GM23248 (cell line): ENCODE measurements at places on chromosomes 5 and 9.
A peak's percentile ranks its signal among the peaks of the same experiment; 100 is the strongest.

- no peak for DNase-seq
Observed at GRCh38 chr9:126528111-126528510, 85.6 kb upstream of the LMX1B start.

DNA sequence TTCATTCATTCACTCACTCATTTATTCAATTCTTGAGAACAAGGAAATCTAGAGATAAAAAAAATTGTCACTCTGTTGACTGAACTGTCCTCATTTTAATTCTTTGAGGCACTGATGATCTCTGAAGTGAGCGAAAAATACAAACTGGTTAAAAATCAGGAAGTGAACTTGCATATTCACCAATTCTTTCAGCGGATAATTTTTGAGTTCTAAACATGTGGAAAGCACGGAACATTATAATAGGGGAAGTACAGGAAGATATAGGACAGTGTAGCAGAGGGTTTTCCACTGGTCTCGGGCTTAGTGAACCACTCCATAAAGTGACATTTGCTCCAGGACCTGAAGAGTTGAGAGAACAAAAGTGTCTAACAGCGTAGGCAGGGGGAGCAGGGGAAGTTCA lies 169.5 kb downstream of the TLR4 start:
- no peak for DNase-seq

DNA sequence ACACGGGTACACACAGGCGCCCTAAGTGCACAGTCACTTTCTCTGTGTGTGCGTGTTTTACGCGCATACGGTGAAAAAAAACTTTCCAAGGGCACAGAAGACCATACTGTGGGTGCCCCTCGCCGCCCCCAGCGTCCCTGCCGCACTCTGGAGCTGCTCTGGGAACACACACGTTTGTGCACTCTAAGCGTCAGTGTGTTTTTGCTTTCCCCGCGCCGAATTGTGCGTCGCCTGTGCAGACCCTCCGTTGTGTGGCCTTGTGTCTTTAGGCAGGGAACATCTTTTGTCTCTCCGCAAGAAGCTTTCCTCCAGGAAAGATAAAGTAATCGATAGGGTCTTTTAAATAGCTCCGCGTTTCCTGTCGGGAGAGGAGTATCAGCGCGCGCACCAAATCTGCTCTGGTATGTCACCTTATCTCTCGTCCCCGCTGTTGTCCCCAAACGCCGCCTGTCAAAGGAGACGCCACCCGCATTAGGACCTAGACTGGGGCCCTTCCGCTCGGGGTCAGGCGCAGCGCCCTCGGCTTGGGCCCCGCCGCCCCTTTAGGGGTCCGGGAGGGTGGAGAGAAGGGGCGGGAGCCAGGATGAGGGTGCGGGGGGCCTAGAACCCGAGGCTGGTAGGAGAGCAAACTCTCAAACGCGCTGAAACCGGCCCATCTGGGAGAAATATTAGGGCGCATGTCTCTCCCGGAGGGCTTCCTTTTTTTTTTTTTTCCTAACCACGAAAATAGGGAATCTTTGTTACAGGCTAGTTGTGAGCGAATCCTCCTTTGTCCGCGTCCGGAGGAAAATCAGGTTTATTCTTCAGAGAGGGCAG lies 10.5 kb upstream of the NKX2-5 start:
- no peak for DNase-seq

GRCh38 chr9:132840980-132841379 lies 37.1 kb downstream of the AK8 start:
- no peak for DNase-seq

DNA sequence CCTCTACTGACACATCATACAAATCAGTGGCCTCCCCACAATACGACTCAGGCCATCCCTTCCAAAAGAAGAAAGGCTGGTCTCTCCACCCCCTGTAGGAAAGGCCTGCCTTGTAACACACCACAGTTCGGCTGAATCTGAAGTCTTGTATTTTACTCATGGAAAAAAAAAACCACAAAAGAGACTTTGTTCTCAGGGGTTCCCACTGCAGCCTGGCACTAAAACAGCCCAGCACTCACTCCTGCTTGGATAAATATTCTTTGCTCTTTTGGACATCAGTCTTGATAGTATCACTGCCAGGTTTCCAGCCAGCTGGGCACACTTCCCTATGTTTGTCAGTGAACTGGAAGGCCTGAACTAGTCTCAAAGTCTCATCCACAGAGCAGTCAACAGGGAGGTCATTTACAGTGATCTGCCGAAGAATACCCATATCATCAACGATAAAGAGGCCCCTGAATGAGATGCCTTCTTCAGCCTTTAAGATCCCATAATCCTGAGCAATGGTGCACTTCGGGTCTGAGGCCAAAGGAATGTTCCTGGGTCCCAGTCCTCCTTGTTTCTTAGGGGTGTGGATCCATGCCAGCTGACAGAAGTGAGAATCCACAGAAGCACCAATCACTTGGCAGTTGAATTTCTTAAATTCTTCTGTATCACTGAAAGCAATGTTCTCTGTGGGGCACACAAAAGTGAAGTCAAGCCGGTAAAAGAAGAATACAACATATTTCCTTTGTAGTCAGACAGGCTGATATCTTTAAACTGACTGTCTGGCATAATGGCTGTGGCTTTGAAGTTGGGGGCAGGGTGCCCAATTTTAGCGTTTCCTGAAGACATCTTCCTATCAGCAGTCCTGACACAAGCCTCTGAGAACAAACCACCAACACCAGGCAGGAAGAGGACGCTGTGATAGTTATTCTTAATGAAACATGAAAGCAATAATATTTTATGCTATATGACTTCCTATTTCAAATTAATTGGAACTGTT lies 198.1 kb downstream of the LURAP1L start:
- DNase-seq, result peak; percentile 15

DNA sequence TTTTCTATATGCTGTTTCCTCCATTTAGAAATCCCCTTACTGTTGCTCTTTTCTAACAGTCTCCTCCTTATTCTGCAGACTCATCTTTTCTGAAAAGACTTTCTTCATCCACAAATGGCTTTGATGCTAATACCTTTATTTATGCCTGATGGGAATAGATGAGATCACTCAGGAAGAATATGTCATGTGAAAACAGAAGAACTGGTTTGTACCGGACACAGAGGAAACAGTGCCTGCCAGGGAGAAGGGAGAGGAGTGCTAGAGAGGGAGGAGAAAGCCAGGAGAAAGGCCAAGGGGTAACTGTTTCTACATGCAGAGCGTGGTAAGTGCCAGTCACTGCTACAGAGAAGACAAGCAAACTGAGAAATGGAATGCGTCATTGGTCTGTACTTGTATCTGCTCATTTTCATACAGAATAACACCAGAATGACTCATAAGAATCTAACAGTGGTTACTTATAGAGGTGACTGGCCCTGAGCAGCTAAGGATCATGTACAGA lies 45.9 kb upstream of the PJA2 start:
- DNase-seq, result peak; percentile 98

GRCh38 chr5:59179704-59180103 lies 596.8 kb downstream of the RAB3C start:
- DNase-seq, result no peak

DNA sequence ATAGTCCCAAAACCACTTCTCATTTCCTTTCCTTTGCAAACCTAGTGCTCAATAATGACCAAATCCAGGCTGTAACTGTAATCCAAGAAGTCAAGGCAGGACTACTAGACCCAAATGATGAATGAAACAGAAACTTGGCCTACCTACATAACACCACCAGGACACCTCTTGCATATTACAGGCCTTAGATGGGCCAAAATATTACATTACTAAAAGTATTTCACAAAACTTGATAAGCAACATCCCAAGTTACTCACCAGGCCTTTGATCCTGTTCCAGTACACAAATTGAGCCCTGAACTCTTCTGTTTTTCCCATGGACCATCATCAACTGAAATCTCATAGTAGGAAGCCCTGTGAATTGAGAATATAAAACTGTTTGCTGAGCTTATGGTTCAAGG lies 34.8 kb downstream of the NADK2 start:
- no peak for DNase-seq

DNA sequence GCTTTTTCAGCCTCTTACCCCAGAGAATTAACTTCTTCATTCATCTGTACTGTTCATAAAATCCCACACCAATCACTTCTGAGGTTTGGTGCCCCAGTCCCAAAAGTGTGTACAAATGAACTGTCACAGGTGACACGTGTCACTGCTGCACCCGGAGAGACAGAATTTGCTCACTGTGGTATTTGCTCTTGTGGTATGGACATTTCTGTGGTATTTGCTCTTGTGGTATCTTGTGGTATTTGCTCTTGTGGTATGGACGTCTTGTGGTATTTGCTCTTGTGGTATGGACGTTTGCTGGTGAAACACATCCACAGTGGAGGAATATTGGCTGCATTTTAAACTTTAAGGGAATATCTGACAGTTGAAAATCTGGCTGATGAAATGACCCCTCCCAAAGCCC lies 214.9 kb upstream of the DAP start:
- no peak for DNase-seq

GRCh38 chr5:122153774-122154173 lies 24.4 kb downstream of the ZNF474 start:
- DNase-seq, result no peak

- peak; percentile 23 for DNase-seq
Observed at GRCh38 chr9:93183663-93184431, at the start of gene WNK2. WNK2 (plus strand) TSS chr9:93184139; CDS start chr9:93184930, 791 bp downstream.

DNA sequence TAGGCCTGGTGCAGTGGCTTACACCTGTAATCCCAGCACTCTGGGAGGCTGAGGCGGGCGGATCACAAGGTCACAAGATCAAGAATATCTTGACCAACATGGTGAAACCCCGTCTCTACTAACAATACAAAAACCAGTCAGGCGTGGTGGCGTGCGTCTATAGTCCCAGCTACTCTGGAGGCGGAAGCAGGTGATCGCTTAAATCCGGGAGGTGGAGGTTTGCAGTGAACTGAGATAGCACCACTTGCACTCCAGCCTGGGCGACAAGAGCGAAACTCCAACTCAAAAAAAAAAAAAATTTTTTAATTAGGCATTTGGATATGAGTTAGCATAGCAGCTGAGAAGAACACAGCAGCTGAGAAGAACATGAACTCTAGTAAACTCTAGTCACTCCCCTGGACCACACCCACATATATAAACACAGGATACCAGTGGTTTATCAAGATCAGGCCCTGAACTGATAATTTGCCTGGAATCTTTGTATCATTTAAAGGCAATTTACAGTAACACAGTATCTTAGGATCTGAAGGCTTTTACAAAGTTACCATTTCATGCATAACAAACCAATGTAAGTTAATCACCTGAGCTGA lies 4.6 kb upstream of the UGCG start:
- DNase-seq, result no peak

- peak; percentile 58 for DNase-seq
Observed at GRCh38 chr9:98121058-98121457, 2.0 kb upstream of the TRIM14 start.

DNA sequence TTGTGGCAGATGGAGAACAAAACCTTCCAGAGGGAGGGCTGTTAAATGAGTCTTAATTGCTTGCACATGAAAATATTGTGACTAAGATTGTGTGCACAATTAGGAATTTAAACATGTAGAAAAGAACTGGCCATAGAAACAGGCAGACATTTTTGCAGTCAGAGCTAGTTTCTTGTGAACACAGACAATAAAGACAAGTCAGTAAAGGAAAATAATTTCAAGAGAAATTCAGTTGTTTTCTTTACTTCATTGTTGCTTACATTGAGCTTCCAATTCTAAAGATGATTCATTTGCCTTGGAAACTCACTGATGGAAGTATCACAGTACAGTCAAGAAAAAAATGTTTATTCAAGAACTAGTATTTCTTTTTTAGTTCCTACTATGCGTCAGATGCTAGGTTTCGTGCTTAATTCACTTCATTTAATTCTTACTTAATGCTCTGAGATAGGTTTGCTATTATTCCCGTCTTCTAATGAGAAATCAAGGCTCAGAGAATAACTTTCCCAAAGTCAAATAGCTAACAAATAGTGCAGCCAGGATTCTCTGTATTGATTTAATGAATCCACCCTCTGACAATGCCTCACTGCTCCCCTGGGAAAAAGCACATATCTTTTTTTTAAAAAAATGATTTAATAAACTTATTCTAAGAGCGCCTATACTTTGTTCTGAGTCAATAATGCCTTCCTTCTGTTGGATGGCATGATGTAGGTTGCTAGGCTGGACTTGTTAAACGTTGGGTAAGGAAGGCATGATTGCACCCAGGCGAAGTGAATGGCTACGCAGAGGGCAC lies 581.4 kb downstream of the RAB3C start:
- DNase-seq, result peak; percentile 61

- DNase-seq, result peak; percentile 8
Observed at GRCh38 chr9:76219560-76220151, 174.6 kb downstream of the RFK start.

DNA sequence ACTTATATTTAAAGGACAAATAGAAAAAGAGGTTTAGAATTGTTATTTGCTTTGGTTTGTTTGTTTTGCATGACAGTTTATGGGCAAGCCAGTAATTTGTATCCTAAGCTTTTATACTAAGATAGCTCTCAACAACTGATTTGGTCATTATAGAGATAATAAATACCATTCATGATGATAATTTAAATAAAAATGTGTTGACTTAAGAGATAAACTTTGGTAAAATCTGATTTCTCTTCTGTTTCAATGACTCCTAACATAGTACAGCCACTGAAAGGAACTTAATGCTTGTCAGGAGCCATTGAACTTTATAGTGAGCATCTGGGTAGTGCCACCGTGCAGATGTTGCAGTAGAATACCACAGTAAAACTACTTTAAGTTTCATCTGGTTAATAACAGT lies 160.7 kb upstream of the ACOT12 start:
- no peak for DNase-seq

GRCh38 chr5:104800440-104801048 lies 1238.0 kb upstream of the NUDT12 start:
- DNase-seq, result no peak

DNA sequence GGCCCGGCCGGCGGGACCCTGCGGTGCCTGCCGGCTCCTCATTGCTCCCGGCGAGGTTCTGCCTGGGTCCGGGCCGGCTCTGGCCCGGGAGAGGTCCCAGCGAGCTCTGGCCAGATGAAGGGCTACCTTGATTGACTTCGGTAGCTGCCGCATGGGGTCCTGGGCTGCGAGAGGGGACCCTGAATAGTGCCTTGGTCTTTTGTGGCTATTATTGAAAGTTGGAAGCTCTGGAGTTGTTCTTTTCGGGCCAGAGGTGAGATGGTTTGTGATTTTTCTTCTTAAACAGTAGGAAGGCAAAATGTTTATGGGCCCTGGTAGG lies 635 bp downstream of the NAA35 start:
- no peak for DNase-seq

GRCh38 chr9:134406366-134407120 lies 80.3 kb downstream of the RXRA start:
- DNase-seq, result peak; percentile 68

- peak; percentile 56 for DNase-seq
Observed at GRCh38 chr9:136133191-136133958, 14.7 kb upstream of the TMEM250 start.
